Hair follicular keratinocyte (primary cell): ENCODE measurements at places on chromosomes 6 and 20. TPM values are rescaled to one million over a fixed set of nuclear protein-coding genes. Genes with fewer than 3 reads are reported as not detected.

Gene C6orf118
- not detected in 2 replicates for total RNA-seq

Gene PSORS1C2
- total RNA-seq = not detected in 2 replicates

Gene LPIN3
- 9.3 and 16.2 TPM in 2 replicates for total RNA-seq

Gene TMEM200A
- 3.0 and 18.9 TPM in 2 replicates for total RNA-seq

Gene SLC2A10
- total RNA-seq = 0.16 and 0.19 TPM in 2 replicates

Gene ZNF334
- total RNA-seq = 1.1 and 2.7 TPM in 2 replicates

Gene SERINC3
- total RNA-seq = 41.1 and 61.8 TPM in 2 replicates

Gene MTG2
- total RNA-seq = 23.6 and 33.9 TPM in 2 replicates

Gene CSNK2B
- total RNA-seq = 251 and 316 TPM in 2 replicates

Gene NNAT
- total RNA-seq = 0.30 TPM in 1 of 2 replicates, not detected in the other

Gene ZFP57
- 12.7 and 14.2 TPM in 2 replicates for total RNA-seq

Gene PSMB8
- total RNA-seq = 43.5 and 59.5 TPM in 2 replicates

Gene AAR2
- 18.6 and 21.6 TPM in 2 replicates for total RNA-seq

Gene PDYN
- not detected in 2 replicates for total RNA-seq

Gene PET117
- total RNA-seq = 11.6 and 15.5 TPM in 2 replicates

Gene MUC22
- not detected in 2 replicates for total RNA-seq

Gene NOX3
- total RNA-seq = not detected in 2 replicates

Gene CYP21A2
- total RNA-seq = not detected in 2 replicates

Gene ZNF341
- 1.6 and 1.9 TPM in 2 replicates for total RNA-seq

Gene MAFB
- total RNA-seq = 0.16 and 0.65 TPM in 2 replicates

Gene DEFB124
- total RNA-seq = not detected in 2 replicates

Gene PBOV1
- not detected in 2 replicates for total RNA-seq

Gene SLC22A16
- not detected in 2 replicates for total RNA-seq

Gene CCN6
- 0.31 and 2.7 TPM in 2 replicates for total RNA-seq

Gene AVP
- not detected in 2 replicates for total RNA-seq
